ENCODE measurements at places on chromosomes 7 and 10.
A peak's percentile ranks its signal among the peaks of the same experiment; 100 is the strongest.

DNA sequence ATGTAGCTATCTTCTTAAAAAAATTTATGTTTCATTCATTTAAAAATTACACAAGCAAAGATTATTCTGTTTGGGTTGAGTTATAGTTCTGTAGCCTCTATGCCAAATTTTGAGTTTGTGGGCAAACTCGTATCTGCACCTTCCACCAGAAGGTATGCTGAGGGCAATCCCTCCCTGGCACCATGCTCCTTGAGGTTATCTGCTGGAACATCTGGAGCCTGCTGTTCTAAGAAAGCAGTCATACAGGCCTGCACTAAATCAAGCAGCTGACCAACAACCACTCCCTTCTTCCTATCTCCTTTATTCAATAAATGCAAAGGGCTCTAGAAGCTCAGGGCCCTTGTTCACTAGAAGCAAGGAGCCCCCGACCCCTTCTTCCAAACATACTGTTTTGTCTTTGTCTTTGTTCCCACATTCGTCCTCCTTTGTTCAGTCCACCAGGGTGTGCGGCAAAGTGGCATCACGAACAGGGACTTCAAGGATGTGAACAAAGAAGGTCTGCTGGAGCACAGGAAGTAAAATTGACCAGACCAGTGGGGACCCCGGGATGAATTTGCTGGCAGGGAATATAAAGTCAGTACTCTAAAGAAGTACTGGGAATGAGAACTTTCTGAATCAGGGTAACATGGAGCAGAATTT is 36.4 kb downstream of the OR13A1 start:
- DNase-seq: no peak

DNA sequence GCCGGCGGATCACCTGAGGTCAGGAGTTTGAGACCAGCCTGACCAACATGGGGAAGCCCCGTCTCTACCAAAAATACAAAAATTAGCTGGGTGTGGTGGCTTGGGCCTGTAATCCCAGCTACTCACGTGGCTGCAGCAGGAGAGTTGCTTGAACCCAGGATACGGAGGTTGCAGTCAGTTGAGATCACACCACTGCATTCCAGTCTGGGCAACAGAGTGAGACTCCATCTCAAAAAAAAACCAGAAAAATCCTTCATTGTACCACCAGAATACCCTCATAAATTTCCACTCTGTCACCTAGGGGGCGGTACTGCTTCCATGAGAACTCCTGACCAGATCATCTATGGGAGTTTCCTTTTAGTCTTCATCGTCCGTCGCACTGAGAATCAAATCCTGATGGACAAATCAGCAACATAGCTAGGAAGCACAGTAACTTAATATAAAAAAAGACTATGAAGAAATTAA is 225.8 kb upstream of the KLF14 start:
- no peak for DNase-seq

- DNase-seq: no peak
Observed at GRCh38 chr10:49347827-49348226, 48.1 kb downstream of the DRGX start.

GRCh38 chr10:6743291-6743849 is 163.3 kb upstream of the PRKCQ start:
- DNase-seq: no peak

DNA sequence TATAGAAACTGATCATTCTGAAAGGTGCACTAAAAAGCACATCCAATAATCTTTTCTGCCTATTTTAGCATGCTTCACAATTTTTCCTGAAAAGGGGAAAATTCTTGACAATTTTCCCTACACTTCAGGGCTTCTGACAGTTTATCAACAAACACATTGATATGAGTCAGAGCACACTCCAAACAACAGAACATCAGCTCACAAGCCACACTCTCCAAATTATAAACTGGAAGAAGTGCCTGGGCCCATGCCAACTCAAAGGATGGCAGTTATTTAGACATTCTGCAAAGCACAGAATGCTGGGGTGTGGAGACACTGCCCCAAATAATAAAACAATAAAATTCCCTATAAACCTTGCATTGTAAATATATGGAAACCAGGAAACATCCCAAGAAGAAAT is 90.8 kb downstream of the ELAPOR2 start:
- no peak for DNase-seq

DNA sequence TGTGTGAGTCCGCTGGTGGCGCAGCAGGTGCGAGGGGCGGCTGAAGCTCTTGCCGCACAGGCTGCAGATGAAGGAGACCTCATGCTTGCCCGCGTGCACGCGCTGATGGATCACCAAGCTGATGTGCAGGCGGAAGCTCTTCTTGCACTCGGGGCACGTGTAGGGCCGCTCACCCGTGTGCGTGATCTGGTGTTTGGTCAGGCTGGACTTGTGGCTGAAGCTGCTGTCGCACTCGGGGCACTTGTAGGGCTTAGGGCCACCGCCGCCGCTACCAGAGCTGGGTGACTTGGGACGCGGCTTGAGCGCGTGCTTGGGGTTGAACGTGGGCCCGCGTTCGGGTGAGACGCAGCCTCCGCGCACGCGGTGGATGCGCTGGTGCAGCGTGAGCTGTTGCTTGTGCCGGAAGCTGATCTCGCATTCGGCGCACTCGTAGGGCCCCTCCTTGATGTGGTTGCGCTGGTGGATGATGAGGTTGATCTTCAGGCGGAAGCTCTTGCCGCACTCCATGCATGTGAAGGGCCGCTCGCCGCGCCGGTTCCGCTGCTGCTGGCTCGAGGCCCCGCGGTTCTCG is 28.7 kb downstream of the ZNF777 start:
- DNase-seq: no peak

GRCh38 chr7:84536271-84536870 is 341.8 kb upstream of the SEMA3A start:
- DNase-seq: no peak

DNA sequence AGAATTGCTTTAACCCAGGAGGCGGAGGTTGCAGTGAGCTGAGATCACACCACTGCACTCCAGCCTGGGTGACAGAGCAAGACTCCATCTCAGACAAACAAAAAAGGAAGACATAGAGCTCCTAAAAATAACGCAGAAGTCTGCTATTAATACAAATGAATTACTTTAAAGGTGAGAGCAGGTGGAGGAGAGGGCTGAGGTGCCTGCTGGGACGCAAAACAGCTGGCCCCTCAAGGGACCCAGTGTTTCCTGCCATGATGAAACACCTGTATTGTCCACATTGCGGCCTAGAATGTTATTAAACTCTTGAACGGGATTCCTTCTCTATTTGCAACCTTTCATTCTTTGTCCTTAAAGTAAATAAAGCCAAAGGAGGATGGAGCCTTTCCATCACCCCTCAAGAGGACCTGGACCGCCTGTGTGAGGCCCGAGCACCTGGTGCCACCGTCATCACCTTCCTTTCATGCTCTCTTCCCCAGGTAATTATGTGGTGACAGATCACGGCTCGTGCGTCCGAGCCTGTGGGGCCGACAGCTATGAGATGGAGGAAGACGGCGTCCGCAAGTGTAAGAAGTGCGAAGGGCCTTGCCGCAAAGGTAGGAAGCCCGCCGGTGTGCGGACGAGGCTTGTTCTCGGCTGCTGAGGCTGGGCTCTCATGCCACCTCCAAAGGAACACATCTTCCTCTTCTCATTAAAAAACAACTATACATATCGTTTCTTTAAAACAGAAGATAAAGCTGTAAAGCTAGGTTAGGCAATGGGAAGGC is 136.7 kb downstream of the EGFR start:
- peak; percentile 11 for DNase-seq

DNA sequence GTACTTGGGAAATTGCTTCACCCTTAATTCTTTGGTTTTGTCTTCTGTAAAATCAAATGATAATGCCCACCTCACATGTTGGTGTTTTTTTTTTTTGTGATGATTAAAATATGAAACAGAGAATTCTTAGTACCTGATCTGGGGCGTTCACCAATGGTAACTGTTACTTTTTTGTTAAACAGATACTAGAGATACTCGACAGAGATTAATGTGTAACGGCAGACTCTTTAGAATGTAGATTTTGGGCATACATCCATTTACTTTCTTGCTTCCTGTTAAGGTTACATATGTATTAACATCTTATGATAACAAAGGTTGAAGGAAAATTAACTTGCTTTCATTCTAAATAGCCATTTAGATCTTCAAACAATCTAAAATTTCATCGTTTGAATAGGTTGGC is 23.3 kb downstream of the PLXDC2 start:
- no peak for DNase-seq

DNA sequence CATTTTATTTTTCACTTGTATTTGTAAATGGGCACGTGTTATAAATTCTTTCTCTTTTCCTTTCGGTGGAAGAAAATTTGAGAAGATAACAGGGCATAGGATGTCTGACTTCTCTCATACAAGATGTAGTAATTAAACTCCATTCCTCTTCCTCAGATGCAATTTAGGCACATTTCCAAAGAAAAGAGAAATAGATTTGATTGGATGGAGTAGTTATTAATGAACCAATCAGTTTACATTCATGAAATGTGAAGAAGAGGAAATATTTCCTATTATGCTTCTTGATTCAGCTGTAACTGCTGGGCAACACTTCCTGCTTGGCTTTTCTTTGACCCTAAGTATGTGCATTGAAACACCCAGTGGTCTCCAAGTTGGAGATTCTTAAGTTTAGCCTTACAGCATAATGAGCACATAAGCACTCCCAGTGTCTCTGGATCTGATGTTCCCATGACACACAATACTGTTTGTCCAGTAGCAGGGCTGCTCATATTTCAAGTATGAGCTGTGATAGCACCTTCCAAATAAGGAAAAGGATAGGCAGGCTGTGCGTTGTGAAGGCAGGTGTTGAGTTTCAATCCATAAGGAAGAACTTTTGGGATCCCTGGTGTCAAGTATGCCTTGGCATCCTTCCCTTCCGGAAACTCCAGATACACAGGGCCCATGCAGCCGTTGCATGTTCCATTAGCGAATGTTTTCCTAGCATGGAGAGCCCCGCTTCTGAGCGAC is 33.4 kb upstream of the COBL start:
- peak; percentile 57 for DNase-seq

DNA sequence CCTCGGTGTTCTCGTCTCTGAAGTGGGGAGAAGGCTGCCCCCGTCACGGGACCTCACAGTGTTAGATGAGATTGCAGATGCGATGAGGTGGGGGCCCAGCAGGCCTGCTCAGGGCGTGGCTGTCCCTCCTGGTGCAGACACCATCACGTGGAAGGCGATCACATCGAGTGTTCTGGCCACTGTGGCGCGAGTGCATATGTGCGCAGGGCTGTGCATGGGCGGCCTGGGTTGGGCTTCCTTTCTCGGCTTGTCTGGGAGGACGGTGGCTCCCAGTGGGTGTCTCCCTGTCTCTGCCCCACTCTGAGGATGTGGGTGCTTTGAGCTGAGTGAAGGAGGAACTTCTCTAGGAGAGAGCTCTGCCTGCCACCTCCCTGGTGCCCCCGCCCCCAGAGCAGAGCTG is 83.1 kb downstream of the LHPP start:
- no peak for DNase-seq

DNA sequence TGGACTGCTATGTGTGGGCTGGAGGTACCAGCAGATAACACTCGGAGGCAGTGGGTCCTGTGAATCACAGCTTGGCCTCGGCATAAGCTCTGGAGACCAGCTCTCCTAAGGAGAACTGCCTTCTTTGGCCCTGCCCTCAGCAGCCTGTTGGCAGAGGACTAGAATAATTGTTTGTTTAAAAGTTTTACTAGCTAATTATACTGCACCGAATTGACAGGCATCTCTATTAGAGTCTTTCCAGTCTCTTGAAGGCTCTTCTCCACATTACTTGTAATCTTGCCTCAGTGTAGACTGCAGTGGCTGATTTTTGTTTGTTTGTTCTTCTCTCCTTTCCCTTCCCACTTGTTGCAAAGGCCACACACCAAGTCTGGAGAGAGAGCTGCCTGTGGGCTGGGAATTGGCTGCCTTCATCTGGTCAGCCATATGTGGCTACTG is 183.2 kb downstream of the AUTS2 start:
- no peak for DNase-seq

- no peak for DNase-seq
Observed at GRCh38 chr7:35334506-35334905, 80.6 kb upstream of the TBX20 start.

DNA sequence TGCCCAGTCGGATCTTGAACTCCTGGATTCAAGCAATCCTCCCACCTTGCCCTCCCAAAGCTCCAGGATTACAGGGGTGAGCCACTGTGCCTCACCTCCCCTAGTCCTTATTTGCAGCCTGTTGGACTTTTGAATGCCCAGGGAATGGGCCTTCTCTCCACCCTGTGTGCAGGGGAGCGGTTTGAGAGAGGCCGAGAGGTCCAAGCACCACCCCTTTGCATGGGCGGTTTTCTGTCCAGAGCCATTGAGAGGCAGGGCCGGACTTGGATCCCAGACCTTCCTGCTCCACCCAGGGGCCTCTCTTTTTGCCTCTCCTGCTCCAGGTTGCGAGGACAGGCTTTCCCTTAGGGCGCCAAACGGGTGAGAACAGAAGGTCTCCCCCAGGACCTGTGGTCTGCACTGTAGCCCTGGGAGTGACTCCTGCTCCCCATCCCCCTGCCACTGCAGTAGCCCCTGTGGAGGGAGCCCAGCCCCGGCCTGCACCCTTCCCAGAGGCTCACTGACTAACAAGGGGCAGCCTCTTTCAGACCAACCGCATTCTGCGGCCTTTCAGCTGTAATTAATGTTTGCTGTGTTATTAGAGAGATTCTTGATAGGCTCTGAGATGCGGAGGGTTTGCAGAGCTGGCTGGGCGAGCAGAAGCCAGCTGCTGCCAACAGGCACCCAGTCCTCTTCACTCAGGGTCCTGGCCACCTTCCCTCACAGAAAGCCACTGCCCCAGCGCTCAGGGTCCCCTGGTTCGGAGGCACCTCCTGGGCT is 57.9 kb downstream of the ELFN1 start:
- no peak for DNase-seq

GRCh38 chr7:1679326-1679965 is 9.4 kb downstream of the ELFN1 start:
- DNase-seq: peak; percentile 25

DNA sequence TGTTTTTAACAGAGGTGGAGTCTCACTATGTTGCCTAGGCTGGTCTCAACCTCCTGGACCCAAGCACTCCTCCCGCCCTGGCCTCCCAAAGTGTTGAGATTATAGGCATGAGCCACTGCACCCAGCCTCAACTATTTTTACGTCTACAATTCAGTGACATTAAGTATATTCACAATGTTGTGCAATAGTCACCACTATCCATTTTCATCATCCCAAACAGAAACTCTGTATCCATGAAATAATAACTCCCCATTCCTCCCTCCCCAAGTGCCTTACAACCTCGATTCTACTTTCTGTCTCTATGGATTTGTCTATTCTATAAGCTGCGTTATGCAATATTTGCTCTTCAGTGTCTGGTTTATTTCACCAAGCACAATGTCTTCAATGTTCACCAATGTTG is 20.3 kb upstream of the ZNRF2 start:
- no peak for DNase-seq

DNA sequence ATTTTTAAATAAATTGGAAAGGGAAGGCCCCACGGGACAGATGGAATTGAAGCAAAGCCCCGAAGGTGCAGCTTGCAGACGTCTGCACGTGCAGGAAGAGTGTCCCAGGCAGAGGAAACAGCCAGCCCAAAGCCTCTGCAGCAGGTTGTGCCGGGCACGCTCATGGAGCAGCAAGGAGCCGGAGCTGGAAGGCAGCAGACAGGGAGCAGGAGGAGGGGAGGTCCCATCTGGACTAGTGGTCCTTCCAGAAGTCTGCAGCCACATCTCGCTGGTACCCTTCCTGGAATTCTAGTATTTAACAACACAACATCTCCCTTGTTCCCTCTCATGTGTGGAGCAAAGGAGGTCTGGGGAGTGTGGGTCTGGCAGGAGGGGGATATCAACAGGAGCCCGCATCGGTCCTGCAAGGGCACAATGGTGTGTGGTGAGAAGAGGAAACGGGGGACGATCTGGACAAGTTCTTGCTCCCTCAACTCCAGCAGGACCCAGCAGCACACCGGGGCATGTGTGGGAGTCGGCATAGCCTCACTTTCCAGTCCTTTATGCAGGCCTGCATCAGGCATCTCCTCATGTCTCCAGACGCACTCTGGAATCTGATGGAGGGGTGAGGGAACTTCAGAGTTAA is 169.3 kb downstream of the GRID1 start:
- DNase-seq: no peak
